AG08395 (cell line): ENCODE measurements at places on chromosomes 16 and 17.

- no peak for DNase-seq
Observed at GRCh38 chr17:7830616-7831015, 3.4 kb upstream of the KDM6B start.

GRCh38 chr17:77403854-77404253, 263.1 kb downstream of the SEC14L1 start:
- DNase-seq = no peak

DNA sequence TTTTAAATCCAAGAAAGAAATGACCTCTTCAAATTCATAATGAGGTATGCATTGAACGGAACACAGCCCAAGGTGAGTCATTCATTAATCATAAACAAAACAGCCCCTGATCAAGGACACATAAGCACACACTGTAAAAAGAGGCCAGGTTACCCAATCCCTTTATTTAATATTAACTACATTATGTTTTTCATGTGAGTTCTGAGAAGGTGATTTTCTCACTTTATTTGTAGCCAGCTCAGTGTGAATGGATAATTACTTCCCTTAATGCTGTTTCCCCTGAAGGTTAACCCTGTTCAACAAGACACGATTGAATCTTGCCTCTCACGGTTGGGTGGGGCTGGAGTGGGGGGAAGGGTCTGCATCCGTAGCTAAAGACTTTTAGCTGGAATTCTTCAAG, 257.3 kb upstream of the SALL1 start:
- peak; percentile 13 for DNase-seq

DNA sequence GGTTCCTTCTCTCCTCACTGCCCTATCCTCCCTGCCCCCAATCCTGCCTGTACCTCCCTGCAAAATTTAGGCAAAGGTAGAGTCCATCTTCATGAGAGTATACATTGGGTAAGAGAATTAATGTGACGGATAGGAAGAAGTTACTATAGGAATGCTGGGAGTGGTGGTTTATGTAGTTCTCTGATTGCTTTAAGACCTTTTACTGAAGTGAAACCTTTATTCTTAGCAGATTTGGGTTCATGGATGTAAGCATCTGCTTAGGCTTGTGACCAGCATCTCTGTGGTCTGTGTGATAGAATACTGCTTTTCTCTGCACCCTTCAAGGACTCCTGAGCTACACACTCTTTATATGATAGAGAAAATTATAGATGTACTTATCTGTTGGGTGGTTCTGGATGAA, 127.3 kb downstream of the PRKCA start:
- no peak for DNase-seq

GRCh38 chr16:17261197-17261858, 209.4 kb downstream of the XYLT1 start:
- no peak for DNase-seq

- DNase-seq = no peak
Observed at GRCh38 chr16:79843631-79844043, 243.1 kb upstream of the MAF start.

GRCh38 chr17:60318830-60319229, 73.1 kb downstream of the USP32 start:
- no peak for DNase-seq
